Bronchial epithelial cell (primary cell): ENCODE measurements at places on chromosomes 7 and 10.
A peak's percentile ranks its signal among the peaks of the same experiment; 100 is the strongest.

GRCh38 chr7:147012666-147013065, 896.1 kb downstream of the CNTNAP2 start:
- no peak for DNase-seq

DNA sequence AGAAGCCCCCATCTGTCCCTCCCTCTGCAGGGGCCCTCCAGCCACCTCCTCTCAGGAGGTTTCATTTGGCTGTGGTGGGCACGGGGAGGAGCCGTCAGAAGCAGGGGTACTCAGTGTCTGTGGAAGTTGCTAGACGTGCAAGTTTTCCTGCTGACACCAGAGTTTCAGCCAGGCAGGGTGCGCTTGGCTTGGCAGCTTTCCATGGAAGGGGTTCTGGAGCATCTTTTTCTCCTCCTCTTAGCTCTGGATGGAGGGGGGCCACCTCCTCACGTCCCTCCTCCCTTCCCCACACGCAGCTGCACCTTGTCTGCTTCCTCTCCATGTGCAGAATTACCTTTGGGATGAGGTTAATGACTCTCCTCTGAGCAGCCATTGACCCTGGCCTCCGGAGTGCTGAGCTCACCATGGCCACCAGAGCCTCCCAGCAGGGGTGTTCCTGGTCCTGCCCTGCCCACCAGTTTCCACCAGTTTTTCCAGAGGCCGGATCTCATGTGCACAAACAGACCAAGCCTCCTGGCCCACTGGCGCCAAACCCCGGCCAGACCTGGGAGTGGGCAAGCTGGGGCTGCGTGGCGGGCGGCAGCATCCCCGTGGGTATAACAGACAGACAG, 579.8 kb upstream of the FOXK1 start:
- DNase-seq = no peak

DNA sequence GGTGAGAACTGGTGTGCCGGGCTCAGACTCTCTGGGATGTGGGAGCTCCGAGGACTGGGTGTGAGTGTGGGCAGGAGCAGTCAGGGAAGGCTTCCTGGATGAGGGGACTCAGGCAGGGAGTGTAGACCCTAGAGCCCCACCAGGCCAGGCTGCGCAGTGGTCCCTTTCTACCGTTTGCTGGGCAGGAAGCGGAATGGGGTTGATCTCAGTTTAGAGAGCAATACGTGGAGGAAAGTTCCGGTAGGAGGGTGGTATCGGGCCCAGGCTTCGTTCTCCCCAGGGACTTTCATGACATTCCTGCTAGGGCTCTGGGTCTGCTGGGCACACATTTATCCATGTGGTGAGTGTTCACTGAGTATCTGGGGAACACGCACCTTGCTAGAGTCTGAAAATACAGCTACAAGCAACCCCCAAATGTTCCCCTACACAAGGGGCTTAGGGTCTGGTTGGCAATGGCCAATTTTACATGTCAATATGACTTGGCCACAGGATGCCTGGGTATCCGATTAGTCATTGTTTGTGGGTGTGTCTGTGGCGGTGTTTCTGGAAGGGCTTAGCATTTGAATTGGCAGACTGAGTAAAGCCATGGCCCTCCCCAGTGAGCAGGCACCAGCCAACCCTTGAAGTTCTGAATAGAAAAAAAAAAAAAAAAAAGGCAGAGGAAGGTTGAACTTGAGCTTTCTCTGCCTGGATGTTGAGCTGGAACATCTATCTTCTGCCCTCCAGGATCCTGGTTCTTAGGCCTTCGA, 20.8 kb downstream of the GHRHR start:
- peak; percentile 74 for DNase-seq

- DNase-seq = peak; percentile 65
Observed at GRCh38 chr10:97676770-97677581, 10.1 kb downstream of the AVPI1 start.

DNA sequence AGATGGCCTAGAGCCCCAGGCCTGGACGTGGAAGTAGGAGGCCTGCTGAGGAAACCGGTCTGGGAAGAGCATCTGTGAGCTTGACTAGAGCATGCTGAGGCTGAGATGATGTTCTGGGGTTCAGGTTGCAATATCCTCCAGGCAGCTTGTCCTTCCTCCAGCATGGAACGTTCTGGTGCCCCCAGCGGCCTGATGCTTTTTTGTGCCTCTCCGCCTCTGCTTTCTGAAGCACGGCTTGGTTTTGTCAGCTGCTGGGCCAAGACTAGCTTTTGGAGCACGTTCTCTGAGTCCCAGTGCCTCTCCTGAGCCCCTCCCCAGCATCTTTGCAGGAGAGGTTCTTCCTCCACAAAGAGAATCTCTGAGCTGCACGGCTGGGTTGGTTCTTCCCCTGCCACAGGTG, 682.0 kb upstream of the FOXK1 start:
- DNase-seq = no peak

GRCh38 chr10:7538970-7539654, 127.7 kb downstream of the ITIH5 start:
- DNase-seq = no peak

DNA sequence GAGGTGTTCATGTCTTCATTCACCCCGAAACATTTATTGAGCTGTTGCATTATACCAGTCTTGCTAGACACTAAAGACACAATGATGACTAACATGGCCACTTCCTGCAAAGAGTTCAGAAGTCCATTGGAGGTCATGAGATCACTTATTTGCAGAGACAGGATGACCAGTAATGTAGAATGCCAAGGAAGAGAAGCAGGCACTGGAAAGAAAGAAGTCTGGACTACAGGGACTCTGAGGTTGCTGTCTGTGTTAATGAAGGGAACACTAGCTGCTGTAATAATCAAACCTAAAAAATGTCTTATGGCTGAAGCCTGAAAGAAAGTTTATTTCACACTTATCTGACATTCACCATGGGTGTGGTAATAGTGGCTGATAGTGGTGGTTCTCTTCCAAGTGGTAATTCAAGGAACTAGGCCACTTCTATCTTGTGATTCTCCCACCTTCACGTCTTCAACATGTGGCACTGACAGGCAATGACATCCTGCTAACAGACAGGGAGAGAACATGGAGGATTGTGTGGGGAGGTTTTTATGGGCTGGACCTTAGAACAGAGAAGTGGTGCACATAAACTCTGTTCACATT, 89.2 kb upstream of the MKLN1 start:
- peak; percentile 81 for DNase-seq

DNA sequence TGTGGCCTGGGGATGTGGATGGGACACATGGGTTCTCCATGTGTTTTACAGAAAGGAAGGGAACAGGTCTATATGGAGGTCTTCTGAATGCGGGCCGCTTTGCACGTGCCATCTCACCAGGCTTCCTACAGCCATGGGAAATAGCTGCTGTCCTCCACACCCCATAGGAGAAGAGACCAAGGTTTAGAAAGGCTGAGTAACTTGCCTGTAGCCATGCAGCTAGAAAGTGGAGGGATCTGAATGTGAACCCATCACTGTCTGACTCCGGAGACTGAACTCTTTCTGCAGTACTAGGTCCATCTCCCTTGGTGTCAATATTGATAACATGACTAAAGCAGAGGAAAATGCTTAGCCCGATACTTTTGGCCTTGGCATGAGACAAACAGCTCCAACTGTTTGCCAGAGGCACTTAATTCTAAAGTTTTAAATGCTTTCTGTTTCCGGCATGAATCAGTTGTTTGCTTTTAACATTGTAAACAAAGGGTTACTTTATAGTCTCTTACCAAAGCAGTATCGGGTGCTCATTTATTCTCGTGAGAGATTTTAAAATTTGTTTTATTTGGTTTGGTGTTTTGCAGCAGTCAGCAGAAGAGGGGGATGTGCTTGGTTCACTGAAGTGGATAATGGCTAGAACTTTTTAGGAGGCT, 64.8 kb upstream of the LOXL4 start:
- peak; percentile 74 for DNase-seq

DNA sequence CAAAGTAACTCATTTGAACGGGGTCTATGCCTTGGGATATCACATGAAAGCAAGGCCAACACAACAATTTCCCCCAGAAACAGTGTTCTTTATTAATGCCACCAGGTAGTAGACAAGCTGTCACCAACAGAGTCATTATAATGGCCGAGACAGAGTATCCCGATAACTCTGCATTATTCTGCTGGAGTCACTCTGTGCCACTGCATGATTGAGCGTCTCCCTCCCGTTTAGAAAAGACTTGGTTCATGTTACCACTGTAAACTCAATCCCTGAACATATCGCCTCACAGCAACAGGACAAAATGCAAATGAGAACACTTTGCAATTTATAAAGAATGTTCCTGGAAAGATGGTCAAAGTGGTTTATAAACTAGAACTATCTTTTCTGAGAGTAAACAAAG, 932.5 kb downstream of the GATA3 start:
- no peak for DNase-seq

- no peak for DNase-seq
Observed at GRCh38 chr7:27641581-27642230, 21.0 kb downstream of the HIBADH start.

GRCh38 chr7:1087465-1087814, 473 bp upstream of the GPER1 start:
- DNase-seq = no peak

DNA sequence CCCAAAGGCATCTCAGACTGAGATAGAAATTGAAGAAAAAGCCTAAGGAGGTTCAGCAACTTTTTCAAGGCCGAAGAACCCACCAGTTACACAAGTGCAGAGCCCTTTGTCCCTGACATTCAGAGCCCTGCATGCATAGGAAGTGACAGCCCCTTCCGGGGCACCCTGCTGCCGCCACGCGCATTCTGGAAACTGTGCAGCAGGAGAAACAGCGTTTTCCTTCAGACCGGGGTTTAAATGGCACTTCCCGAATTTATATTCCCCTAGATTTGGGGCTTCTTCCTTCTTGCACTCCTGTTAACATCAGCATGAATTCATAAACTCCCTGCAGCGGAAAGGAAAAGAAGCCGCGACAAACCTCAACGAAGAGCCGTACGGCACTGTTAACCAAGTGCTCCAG, 190.5 kb upstream of the C7orf33 start:
- DNase-seq = no peak

GRCh38 chr10:80699602-80700039, 161.9 kb downstream of the SH2D4B start:
- peak; percentile 51 for DNase-seq

GRCh38 chr10:120788771-120789170, 62.4 kb upstream of the WDR11 start:
- no peak for DNase-seq

DNA sequence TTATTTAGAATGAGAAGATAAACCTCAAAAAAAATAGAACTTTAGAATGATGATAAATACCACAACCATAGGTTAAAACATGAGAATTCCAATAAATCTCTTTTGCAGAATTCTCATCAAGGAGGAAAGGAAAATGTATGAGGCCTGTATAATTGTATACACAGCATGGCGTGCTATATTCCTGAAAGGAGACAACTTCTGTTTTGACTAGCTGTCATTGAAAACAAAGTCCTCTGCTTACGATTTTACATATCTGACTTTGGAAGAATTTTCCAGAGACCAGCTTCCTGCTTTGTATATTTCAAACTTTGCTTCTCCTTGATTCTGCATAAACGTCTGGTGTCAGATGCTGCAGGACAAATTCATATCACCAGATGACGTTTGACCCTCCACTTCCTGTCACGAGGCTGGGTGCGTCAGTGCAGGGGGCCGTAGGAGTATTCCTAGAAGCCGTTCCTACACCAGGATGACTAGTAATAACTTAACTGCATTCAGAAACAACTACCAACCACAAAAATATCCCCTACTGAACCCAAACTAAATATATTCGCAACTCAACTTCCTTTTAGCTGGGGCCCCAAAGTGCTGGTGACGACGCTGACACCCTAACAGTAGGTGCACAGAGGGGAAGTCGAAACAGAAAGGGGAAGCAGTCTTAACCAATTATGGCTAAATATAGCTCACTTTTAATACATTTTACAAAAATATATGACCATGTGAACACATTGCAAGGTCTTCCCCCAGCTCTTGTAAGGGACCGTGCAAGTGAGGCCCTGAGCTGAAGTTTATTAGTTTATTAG, 178.6 kb upstream of the INHBA start:
- DNase-seq = no peak

GRCh38 chr7:82172017-82172416, 271.6 kb downstream of the CACNA2D1 start:
- DNase-seq = peak; percentile 3

GRCh38 chr7:19121977-19122588, 4.6 kb upstream of the TWIST1 start:
- peak; percentile 46 for DNase-seq

DNA sequence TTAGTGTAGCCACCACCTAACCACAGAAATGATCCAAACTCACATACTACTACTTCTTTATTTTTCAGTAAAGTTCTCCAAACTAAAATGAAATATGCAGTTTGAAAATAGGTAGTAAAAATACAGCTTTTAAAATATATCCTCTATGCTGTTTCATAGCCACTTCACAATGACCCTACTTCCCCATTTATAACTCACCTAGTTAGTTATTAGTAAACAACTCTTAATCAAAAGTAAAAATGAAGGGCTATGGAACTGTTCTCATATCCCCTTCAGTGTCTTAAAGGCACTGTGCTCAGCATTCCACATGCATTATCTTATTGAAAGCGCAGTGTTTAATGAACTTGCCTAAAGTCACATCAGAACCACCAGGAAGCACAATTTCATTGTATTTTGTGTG, 43.5 kb downstream of the KMT2C start:
- DNase-seq = no peak

- peak; percentile 40 for DNase-seq
Observed at GRCh38 chr10:69641261-69641980, 11.4 kb downstream of the FAM241B start.

DNA sequence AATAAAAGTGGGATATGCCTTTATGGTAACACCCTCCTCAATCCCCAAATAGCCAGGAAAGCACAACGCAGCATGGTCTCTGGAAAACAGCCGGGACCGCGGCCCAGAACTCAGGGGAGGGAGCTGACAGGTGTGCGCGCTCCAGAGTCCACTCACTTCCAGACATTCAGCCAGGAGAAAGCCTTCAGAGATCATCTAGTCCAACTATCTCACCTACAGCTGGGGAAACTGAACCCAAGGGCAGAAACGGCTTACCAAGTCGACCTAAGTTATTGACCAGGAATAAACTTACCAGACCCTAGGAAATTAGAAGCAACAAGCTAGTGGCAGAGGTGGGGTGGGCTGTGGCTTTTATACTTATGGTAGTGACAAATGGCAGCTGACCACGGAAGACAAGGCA, 16.4 kb downstream of the GSDME start:
- DNase-seq = no peak

- DNase-seq = no peak
Observed at GRCh38 chr10:29403208-29403607, 114.3 kb downstream of the LYZL1 start.

GRCh38 chr7:49767719-49768118, 5.7 kb upstream of the VWC2 start:
- DNase-seq = no peak

DNA sequence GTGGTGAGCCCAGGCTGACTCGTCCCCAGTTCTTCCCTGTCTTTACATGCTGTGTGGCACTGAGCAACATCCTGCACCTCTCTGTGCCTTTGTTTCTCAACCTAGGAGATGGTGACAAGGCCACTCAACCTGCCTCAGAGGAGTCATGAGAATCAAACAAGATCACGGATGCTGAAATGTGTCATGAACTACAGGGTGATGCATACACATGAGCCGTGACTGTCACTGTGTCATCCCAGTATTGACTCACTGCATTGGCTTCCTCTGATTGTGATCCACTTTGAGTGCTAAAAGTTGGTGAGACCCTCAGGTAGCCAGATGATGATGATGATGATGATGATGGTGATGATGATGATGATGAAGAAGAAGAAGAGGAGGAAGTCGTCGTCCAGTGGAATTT, 11.5 kb downstream of the C10orf71 start:
- DNase-seq = no peak
